Fibroblast of skin of scalp (primary cell): ENCODE measurements at places on chromosomes 7 and 10.

GRCh38 chr7:35657125-35657524 is 37.8 kb downstream of the HERPUD2 start:
- DNase-seq = no peak

DNA sequence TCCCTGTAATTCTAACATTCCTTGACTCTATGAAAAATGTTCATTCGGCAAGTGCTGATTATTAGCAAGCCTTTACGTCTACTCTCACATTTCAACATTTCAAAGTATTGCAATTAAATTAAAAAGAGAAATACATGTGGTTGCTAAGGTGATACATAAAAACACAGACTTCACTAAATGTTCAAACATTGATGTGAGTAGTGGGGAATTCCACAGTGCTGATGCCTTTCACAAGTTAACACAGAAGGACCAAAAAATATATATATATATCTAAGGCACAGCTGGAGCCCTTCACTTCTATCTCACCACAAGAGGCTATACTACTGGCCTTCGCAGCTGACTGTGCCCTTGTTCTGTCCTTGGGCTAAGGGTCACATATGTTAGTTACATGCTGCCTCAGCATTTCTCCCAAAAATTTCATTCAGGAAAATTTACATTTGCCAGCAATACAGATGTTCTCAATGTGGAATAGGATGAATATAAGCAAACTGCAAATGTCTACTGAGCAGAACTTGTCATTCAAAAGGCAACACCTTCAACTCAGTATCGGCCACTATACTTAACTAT is 13.9 kb downstream of the CTTNBP2 start:
- DNase-seq = no peak

DNA sequence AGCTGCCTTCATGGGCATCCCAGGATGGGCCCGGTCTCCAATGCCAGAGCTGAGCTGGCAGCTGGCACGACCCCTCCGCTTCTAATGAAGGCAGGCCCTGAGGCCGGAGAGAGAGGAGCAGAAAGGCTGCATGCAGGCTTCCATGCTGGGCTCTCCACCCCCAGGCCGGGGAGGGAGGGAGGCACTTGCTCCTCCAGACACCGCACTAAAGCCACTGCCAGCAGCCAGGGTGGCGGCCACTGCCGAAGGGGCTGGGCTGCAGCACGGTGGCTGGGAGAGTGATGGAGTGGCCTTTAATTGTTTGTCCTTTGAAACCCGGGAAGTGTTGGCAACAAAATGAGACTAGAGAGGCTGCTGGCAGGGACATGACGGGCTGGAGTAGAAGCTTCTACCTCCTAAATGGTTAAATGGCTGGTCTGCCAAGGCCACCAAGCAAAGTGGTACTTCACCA is 236.5 kb downstream of the SKAP2 start:
- DNase-seq = no peak

DNA sequence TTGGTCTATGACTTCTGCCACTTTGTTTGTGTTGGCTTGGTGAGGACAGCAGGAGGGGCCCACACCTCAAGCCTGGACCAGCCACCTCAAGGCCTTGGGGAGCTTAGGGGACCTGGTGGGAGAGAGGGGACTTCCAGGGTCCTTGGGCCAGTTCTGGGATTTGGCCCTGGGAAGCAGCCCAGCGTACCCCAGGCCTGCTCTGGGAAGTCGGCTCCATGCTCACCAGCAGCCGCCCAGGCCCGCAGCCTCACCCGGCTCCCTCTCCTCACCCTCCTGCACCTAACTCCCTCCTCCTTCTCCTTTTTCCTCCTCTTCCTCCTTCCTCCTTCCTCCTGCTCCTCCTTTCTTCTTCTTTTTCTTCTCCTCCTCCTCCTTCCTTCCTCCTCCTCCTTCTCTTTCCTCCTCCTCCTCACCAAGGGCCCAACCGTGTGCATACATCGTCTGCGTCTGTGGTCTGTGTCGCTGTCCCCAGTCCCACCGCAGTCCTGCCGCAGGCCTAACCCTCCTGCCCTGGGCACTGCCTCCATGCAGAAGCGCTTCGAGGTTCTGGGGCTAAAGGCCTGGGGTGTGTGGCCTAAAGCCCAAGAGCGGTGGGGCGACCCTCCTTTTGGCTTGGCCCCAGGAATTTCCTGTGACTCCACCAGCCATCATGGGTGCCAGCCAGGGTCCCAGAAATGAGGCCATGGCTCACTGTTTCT is 5.3 kb downstream of the EN2 start:
- no peak for DNase-seq

- DNase-seq = no peak
These were observed 55.6 kb downstream of the CHST15 start for GRCh38 chr10:124037784-124038183.

GRCh38 chr10:79335470-79336235 is 11.6 kb upstream of the PPIF start:
- no peak for DNase-seq

DNA sequence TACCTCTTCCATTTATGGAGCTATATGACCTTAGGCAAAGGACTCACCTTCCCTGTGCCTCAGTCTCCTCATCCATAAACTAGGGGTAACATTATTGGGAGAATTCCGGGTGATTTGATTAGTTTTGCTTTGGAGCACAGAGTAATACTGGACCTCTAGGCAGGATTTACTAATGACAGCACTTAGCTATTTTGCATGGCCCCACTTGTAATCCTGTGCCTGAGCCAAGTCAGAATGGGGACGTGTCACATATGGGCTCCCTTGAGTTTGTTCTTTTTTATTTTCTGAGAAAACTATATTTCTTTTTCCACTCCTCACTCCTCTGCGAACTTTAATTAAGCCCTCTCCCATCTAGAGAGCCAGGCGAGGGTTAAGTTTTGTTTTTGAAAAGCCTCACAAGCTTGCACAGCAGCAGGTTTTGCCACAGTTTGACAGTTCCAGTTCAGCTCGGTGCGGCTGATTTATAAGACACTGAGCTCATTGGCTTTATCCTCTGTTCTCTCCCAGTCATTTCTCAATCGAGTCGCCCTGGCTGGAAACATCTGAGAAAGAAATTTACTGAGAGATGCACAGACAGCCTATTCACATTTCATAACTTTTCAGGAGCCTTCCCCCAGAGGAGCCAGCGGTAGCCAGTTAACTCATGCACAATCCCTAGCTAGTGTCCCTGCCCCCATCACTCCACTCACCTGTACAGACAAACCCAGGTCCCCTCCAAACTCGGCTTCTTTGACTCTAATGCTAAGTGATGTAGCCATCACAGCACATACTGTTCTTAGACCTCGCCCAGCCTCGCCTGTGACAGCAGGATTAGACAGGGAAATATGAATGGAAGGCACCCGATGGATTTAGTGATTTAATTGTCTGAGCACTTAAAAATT is 441.9 kb upstream of the NPVF start:
- DNase-seq = no peak

DNA sequence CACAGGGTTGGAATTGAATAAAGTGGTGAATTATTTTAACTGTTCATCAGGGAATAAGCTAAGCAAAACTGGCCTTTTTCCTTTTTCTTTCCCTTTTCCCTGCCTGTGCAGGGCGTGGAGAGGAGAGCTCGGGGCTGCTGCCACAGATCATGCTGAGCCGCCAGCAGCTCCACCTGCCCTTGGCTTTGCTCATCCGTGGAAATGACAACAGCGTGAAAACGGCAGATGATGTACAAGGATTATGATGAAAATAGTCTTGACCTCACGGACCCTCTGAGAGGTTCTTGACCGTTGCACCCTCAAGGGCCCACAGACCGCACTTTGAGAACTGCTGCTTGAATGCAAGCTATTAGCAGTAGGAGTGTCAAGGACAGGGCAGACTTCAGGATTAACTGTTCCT is 10.6 kb downstream of the PPP2R2D start:
- no peak for DNase-seq

DNA sequence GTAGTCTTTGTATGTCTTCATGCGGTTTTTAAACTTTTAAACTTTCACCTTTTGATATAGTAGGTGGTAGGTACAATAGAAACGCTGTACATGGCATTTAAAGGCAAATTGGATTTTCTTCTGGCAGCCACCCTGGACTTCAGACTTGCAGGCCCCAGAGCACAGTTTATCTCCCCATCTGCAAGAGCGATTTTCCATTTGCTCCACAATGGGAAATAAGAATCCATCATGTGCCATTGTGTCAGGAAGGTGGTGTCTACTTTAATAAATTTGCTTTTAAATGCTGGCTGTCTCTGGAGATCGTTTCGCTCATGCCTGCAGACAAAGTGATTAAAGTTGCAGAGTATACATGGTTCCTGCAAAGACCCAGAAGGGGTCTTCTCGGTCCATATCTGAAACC is 38.9 kb downstream of the UNC5B start:
- no peak for DNase-seq

- DNase-seq = no peak
These were observed 27.1 kb upstream of the TAS2R16 start for GRCh38 chr7:123022576-123022975.

GRCh38 chr7:44557485-44557884 is 16.2 kb downstream of the DDX56 start:
- DNase-seq = no peak

DNA sequence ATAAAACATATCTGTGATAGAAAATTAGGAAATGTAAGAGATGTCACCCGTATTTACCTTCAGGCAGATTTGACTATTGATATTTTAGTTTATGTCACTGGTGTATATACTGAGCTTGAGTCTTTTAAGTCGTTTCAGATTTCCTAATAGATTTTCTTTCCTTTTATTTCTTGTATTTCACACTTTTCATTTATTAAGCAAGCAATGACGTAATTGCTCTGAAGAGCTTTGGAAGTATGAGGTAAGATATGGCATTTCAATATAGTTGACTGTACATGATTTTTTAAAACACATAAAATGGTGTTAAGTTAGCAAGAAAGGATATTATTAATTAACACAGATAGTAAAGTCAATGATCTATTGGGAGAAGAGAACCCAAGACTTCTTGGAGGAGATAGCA is 652.6 kb downstream of the SORCS1 start:
- no peak for DNase-seq

GRCh38 chr7:116525298-116525912 is 569 bp downstream of the CAV1 start:
- no peak for DNase-seq

GRCh38 chr7:23981314-23981713 is 271.3 kb downstream of the STK31 start:
- DNase-seq = no peak

DNA sequence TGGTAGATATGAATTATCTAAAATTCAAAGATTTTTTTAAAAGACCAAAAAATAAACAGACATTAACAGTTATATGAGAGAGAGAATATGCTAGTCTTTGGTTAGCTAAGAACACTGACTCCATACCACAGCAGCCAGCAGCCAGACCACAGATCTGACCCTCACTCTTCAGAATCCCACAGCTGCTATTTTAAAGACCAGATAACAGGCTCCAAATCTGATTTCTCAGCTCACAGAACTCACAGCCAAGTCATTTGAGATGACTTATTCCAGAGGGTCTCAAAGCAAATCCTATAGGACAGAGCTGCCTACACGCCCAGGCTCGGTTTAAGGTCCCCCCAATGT is 20.4 kb downstream of the NUDCD3 start:
- peak; percentile 11 for DNase-seq

- DNase-seq = no peak
These were observed 89.3 kb downstream of the DNMBP start for GRCh38 chr10:99920486-99920885.

- no peak for DNase-seq
These were observed 3.7 kb downstream of the SMC3 start for GRCh38 chr10:110571093-110571743.

- peak; percentile 51 for DNase-seq
These were observed 19.4 kb upstream of the CLDN12 start for GRCh38 chr7:90383861-90384260.

DNA sequence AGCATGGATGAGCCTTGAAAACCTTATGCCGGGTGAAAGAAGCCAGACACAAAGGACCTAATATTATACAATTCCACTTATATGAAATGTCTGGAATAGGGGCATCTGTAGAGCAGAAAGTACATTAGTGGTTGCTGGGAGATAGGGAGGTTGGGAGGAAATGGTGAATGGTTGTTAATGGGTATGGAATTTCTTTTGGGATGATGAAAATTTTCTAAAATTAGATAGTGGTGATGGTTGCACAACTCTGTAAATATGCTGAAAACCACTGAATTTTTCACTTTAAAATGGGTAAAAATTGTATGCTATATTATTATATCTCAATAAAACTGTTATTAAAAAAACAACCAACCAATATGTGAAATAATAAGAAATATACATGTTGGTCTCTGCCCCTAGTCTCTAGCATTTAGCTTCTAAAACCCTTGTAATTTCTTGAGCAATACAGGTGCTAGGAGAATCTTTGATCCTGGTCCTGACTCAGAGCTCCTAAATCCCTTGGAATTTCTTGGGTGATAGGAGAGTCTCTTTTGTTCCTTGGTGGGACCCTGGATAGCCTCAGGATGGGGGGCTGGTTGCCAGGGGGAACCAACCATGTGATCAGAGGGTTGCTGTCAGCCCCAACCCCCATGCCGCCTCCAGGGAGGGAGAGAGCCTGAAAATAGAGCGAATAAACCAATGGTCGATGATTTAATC is 64.0 kb downstream of the TACR2 start:
- DNase-seq = peak; percentile 88

DNA sequence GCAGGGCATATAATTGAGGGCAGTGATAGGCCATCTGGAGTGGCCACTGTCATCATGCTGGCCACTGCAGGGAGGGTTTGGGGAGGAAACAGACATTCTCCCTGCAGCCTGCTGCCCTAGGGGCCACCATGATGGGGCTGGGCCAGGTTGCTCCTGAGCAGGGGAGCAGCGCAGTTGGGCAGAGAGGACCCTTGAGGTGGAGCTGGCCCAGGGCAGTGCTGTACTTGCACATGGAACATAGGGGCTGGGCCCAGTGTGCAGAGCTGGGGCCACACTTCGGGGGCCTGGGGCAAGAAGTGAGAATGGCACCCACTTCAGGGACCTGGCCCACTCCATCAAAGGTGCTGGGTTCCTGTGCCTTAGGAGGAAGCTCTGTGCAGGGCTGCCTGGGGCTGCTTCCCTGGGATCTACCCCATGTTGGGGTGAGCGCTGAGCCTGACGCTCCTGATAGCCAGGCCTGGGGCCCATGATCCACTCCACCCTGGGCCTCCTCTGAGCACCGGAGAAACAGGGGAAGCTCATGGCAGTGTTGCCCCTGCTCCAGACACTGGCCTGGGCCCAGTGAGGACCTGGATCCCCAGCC is 21.3 kb upstream of the NUB1 start:
- no peak for DNase-seq

GRCh38 chr10:77386838-77387237 is 250.8 kb downstream of the KCNMA1 start:
- peak; percentile 60 for DNase-seq

DNA sequence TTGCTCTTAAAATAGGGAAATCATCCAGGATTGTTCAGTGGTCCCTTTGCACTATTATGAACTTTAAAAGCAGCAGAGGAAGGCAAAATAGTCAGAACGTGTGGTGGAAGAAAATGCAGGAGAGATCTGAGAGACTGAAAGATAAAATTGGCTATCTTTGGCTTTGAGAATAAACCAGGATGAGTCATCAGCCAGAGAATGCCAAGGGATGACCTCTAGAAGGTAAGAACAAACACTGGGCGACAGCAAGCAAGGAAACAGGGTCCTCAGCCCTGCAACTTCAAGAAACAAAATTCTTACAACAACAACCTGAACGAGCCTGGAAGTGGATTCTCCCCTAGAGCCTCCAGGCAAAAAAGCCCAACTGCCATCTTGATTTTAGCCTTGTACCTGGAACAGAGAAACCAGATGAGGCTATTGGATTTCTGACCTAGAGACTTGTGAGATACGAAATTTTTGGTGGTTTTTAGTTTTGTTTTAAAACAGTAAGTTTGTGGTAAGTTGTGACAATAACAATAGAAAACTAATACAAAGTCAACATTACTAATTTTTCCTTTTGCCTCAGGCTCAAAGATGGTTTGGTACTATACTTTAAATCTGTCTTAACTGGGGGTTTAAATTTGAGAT is 130.2 kb upstream of the CNTNAP2 start:
- DNase-seq = no peak
